ENCODE measurements at places on chromosomes 6 and 20. TPM values are rescaled to one million over a fixed set of nuclear protein-coding genes. Genes with fewer than 3 reads are reported as not detected.

- no peaks in the 10 kb centered on the region for H3K27me3 ChIP-seq
- DNase-seq = no peak
- no peak overlapping the region for H3K27ac ChIP-seq
These were observed 38.1 kb downstream of the B4GALT5 start for GRCh38 chr20:49675368-49676151.

DNA sequence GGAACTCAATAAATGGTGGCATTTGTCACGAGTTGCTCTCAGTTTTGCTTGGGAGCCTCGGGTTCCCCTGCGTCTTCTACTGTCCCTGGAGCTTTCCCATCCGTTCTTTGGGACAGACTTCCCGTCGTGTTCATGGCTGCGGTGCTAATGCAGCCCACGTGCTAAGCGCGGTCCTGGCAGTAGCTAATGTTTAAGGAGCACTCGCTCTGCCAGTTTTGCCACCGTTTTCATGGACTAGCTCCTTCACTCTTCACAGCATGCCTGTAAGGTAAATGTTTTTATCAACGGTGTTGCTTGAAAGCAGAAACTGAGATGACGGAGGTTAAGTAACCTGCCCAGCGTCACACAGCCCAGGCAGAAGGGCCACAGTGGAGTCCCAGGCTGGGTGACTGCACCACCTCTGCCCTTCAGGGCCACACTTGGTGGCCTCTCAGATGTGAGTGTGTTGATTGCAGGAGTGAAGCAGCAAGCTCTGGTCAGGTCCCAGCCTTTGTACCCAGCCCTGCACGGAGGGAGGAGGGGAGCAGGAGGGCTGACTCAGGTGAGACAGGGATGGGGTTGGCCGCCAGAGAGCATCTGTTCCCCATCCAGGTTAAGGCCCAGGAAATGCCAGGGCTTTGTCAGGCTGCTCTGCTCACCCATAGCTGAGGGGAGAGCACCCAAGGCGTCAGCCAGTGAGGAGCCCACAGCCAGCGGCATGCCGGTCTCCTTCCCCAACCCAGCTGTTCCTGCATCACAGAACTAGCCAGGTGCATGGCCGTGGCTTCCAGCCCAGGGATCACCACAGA is 181.8 kb downstream of the ZMYND8 start:
- H3K4me1 ChIP-seq = no peaks in the 10 kb centered on the region
- no peak overlapping the region for H3K4me3 ChIP-seq
- H3K27ac ChIP-seq = no peak overlapping the region
- DNase-seq = no peak
- H3K36me3 ChIP-seq = no peaks in the 10 kb centered on the region

DNA sequence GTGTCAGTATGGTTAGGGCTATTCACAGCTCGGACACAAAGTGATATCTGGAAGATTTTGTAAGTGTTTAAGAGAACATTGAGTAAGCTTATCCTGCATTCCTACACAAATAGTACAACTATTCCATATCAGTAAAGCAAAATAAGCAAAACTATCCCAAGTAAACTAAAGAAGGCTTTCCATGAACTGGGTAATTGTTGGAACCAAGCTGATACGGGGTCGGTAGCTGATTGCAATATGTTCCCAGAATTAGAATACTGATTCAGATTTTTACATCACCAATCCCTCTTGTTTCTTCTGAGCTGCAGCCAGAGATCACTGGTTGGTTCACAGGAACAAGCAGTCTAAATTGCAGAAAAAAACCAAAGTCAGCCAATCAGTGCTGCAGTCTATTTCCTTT is 54.1 kb downstream of the CDS2 start:
- H3K27me3 ChIP-seq = no peaks in the 10 kb centered on the region
- no peak for DNase-seq
- H3K36me3 ChIP-seq = peaks cover 53% of the 10 kb centered on the region

PHACTR3 gene
- total RNA-seq = 2.9 TPM

GRCh38 chr6:130150906-130151305 is 71.8 kb downstream of the SAMD3 start:
- H3K27ac ChIP-seq = no peak overlapping the region
- no peak overlapping the region for H3K4me3 ChIP-seq
- H3K4me1 ChIP-seq = no peaks in the 10 kb centered on the region
- no peaks in the 10 kb centered on the region for H3K27me3 ChIP-seq

DNA sequence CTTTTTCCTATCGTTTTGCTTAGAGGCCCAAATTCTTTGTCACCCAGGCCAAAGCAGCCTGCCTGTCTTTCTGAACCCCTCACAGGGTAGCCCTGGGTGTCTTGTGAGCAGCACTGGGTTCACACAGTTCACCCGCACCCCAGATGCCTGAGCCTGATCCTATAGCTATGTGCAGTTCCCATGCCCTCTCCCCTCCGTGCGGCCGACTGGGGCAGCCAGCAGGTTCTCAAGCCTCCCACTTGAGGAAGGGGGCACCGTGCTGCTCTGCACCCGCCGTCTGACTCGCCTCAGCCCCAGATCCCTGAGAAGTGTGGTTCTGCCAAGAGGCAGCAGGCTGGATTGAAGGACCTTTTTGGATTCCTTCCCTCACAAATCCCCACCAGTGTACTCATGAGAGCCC is 89.0 kb downstream of the PSMB1 start:
- no peak for DNase-seq
- H3K36me3 ChIP-seq = no peaks in the 10 kb centered on the region
- no peaks in the 10 kb centered on the region for H3K27me3 ChIP-seq
- H3K4me3 ChIP-seq = no peak overlapping the region
- no peaks in the 10 kb centered on the region for H3K4me1 ChIP-seq

MAFB gene
- total RNA-seq = 3.5 TPM

DNA sequence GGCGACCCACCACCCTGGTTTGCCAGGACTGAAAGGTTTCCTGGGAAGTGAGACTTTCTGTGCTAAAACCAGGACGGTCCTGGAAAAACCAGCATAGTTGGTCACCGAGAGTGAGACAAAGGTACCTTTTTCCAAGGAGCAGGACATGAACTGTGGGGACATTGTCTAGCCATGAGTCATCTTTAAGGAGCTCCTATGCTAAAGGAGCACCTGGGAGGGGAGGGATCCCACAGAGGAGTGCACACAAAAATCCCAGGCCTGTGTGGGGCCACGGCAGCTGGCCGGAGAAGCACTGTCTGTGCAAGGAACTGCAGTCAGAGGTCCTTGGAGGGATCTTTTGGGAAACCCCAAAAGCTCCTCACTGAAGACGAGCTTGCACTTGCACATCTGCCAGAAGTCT is 109.1 kb upstream of the PLEKHG1 start:
- no peak overlapping the region for H3K4me3 ChIP-seq
- H3K27me3 ChIP-seq = no peaks in the 10 kb centered on the region
- DNase-seq = no peak
- H3K4me1 ChIP-seq = peaks cover 11% of the 10 kb centered on the region
- no peaks in the 10 kb centered on the region for H3K36me3 ChIP-seq

GRCh38 chr20:54132612-54133433 is 41.0 kb downstream of the CYP24A1 start:
- DNase-seq = no peak
- H3K4me1 ChIP-seq = no peaks in the 10 kb centered on the region
- H3K27ac ChIP-seq = no peak overlapping the region
- no peak overlapping the region for H3K4me3 ChIP-seq
- no peaks in the 10 kb centered on the region for H3K36me3 ChIP-seq
- no peaks in the 10 kb centered on the region for H3K27me3 ChIP-seq

GRCh38 chr20:63714858-63715257 is 7.0 kb downstream of the ZGPAT start:
- H3K4me3 ChIP-seq = no peak overlapping the region
- peaks cover 39% of the 10 kb centered on the region for H3K36me3 ChIP-seq
- no peak for DNase-seq
- no peaks in the 10 kb centered on the region for H3K4me1 ChIP-seq
- H3K27ac ChIP-seq = no peak overlapping the region

DNA sequence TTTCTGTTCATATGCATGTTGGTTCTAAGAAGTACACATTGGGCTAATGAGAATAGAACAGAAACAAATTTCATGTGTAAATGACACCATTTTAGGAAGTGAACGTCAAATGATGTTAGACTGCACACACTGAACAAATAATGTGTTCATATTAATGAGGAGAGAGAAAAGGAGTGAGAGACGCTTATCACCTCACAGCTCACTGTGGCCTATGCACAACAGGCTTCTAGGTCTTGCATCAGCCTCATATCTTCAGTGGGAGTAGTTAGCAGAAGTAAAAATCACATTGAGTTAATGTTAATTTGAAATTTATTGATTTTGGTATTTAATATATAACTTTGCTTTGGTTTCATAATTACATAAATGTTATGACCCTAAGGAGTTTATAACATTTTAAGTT is 112.8 kb upstream of the FLRT3 start:
- no peaks in the 10 kb centered on the region for H3K4me1 ChIP-seq
- H3K4me3 ChIP-seq = no peak overlapping the region
- no peak overlapping the region for H3K27ac ChIP-seq

DNA sequence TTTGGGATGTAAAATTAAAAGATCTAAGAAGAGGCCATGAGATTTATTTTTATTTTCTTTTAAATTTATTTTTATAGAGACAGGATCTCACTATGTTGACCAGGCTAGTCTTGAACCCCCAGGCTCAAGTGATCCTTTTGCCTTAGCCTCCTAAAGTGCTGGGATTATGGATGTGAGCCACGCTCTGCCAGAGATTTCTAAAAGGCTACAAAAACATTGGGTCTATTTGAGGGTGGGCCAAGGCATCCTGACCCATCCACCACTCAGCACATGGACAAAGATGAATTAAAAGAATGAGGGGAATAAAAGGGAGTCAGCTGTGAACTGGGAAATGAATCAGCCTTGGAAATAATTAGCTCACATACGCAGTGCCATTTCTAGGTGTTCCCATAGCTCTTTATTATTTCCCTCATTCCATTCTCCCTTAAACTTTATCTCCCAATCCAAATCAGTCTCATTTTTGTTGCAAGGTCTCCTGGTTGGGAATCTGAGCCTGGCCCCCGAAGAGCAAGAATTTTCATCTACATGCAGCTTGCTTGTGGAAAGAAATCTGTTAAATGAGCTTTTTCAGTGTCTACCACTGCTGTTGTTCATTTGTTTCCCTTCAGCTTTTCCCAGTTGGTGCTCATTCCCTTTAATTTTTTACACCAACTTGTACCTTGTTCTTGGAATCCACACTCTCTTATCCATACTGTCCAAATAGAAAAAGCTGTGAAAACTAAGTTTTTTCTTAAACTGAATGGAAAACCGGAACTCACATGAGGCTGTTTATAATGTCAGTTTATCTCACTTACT is 66.9 kb downstream of the MKKS start:
- no peak for DNase-seq
- H3K27ac ChIP-seq = no peak overlapping the region
- H3K36me3 ChIP-seq = no peaks in the 10 kb centered on the region

DNA sequence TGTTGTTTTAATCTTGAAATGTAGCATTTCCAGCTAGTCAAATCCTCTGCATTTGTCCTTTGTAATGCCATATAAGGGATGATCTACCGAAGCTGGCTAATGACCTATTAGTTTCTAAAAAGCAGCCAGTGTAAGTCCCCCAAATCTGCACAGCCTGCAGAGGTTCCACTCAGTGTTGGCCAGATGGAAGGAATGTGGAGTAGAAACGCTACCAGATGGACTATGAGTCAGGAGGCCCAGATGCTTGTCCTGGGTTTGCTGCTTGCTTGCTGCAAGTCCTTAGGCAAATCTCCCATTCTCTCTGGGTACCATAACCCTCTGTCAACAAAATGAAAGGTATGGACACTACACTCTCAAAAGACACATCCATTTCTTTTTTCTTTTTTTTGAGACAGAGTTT is 149.8 kb downstream of the BTBD9 start:
- DNase-seq = no peak
- H3K4me1 ChIP-seq = no peaks in the 10 kb centered on the region
- H3K4me3 ChIP-seq = no peak overlapping the region
- H3K27ac ChIP-seq = no peak overlapping the region
- no peaks in the 10 kb centered on the region for H3K27me3 ChIP-seq
- no peaks in the 10 kb centered on the region for H3K36me3 ChIP-seq

- no peak overlapping the region for H3K27ac ChIP-seq
- H3K27me3 ChIP-seq = no peaks in the 10 kb centered on the region
- H3K4me1 ChIP-seq = no peaks in the 10 kb centered on the region
- no peaks in the 10 kb centered on the region for H3K36me3 ChIP-seq
- DNase-seq = peak; percentile 25
These were observed 34.7 kb upstream of the SYNJ2 start for GRCh38 chr6:157946865-157947532.

MCCD1 gene
- not detected for total RNA-seq

All from thymus (tissue), 14 donors.